Common myeloid progenitor, CD34-positive (primary cell): ENCODE measurements at places on chromosomes 13 and 19.

DNA sequence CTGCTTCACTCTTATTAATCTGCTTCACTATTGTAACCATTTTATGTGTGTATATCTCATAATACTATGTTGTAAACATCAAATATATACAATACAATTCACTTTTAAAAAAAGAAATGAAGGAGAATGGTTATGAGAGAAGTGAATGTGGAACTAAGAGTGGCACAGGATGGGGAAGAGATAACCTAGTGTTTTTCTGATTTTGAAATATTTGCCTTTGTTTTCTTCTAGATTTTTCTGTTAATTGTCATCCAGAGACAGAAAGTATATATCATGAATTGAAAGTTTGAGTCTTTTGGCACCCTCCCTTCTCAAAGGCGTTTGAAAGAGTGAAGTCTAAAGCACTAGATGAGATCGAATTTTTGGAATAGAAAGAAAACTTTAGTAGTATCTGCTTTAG is 2.8 kb downstream of the DNAJC3 start:
- no peak for DNase-seq

DNA sequence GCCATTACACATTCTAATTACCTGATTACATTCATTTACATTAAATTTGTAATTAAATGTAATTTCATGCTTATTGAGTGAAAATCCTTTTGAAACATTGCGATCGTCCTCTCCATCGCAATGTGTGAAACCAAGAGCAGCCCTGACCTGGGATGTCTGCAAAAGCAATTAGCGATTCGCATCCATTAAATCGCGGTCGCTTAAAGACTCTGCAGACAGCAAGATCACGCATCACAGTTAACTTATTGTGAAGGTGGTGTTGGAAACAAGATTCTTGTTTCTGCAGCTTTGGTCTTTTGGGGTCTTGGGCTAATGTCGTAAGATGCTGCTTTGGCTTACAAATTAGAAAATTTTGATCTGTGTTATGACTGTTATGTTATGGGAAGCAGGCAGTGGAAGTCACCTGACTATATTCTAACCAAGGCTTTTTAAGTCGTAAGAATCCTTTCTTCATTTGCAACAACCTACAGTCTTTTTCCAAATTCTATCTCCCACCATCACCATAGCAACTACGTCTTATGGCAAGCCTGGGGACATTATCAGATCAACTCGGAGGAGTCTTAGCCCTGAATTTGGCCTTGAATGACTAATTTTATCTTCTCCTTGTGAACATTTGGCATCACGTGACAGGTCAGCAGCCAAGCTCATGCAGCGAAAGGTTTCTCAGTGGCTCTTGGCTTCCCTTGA is 142.8 kb upstream of the SOX1 start:
- DNase-seq = no peak

DNA sequence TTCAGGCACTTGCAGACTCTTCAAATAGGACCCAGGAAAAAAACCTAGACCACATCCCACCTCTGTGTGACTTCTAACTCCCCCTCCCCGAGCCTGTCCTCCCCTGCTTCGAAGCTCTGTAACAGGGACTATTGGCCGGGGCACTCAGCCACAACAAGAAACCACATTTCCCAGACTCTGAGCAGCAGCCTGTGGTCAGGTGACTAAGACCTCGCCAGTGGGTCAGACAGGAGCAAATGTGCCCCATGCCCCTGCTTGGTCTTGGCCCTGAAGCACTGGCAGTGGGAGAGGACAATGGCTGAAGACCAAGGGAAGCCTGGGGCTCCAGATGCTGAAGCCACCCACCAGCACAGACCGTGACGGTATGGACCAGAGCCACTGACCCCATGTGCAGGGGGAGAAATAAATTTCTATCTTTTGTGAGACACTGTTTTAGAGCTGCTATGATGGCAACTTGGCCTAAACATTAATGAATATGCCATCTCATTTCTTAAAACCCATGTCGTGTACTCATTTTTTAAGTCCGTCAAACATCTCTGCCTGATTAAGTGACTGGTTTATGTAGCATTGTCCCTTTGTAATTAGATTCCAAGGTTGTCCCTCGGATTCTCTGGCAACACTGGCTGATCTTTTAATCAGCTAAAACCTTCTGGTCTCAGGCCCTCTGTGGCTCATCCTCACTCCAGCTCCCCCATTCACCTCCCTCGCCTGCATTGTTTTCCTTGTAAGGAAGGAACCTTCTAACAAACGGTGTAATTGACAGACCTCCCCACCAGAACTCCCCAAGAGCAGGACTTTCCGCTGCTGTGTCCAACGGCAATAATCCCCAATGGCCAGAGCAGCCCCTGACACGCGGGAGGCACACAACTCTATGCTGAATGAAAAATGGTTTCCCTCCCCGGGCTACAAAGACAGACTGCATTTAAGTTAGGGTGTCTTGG is 98.4 kb downstream of the STK24 start:
- peak; percentile 61 for DNase-seq

DNA sequence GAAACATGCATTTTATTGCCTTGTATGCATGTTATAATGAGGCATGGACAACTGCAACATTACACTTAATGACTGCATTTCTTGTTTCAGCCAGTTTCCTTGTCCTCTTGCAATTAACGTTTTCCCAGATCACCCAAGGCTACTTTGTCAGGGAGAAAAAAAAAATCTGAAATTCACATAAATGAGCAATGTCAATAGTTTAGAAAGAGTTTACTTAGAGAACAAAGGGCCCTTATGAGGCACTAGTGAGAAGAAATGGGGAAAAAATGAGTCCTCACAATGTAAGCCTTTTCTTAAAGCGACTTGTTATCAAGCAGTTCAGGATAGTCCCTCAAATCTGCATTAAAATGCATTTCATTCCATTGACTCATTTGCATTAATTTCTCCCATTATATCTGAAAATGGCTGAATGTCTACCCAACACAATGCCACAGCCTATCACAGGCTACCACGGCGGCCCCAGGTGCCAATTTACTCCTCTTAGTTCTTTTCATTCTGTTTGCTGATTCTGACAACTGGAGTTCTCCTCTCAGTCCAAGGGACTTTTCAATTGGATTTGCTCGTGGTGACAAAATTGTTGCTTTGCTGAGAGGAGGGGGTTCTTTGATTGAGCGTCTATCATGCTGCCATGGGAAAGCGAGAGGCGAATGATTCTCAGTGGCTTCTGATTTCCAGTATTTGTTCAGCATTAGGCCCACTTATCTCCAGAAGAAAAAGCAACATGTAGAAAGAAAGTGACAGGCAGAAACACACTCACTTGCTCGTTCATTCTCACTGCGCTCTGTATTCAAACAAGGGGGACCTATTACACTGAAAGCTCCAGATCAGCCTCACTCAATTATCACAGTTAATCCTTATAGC is 107.1 kb downstream of the DACH1 start:
- no peak for DNase-seq

DNA sequence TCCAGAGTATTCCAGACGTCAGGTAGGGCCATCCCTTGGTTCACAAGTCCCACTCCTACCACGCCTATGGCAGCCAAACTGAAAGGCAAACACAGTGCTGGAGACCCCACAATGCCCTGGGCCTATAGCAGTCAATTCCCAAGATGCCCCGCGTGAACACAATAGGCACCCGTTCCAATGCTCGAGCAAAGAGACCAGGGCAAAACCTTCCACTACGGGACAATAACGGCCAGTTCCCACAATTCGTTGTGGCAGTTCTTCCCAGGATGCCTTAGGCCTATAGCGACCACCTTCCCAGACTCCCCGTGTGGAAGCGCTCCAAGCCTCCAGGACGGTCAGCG is 538 bp downstream of the ZNF428 start:
- DNase-seq = peak; percentile 60

- DNase-seq = no peak
Observed at GRCh38 chr13:72662548-72662947, 64.9 kb downstream of the MZT1 start.

- DNase-seq = no peak
Observed at GRCh38 chr13:48667136-48667535, 13.4 kb downstream of the CYSLTR2 start.

GRCh38 chr19:12778905-12779161 is 3.5 kb upstream of the HOOK2 start:
- DNase-seq = no peak

DNA sequence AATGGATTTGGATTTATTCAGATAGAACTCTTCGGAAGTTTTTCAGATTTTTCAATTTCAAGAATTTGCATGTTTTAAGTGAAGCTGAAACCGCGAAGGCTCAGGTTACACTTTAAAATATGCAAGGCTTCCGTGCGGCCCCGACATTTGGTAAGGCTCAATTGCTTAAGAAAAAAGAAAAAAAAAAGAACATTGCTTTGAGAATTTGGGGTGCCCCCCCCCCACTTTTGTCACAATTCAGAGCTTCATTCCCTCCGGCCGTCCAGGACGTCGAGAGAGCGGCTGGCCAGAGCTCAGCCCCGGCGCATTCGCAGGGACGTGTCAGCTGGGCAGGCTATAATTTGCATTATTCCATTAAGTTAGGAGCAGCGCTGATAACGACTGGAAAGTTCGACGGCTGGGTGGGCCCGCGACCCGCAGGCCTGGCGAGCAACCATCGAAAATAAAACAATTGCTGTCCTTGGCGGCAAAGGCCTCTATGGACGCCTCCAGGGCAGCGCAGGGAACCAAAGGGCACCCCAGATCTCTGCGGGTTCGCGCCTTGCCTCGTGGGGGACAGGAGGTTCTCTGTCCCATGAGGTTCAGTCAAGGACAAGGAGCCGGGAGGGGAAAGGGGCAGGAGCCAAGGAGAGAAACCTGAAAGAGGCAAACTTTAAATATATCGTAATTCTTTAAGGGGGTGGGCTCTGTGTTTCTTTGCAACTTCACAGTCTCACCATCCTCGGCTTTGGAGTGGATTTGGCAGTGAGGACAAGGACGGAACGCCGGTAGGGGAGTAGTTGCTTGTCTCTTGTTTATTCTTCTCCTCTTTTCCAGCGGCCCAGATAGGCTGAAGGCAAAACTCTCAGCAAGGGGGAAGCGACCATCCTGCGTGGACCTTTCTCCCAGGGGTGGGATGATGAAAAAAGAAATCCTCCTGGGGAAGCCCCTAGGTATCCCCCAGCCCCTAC is 7.0 kb downstream of the SOX21 start:
- DNase-seq = no peak

DNA sequence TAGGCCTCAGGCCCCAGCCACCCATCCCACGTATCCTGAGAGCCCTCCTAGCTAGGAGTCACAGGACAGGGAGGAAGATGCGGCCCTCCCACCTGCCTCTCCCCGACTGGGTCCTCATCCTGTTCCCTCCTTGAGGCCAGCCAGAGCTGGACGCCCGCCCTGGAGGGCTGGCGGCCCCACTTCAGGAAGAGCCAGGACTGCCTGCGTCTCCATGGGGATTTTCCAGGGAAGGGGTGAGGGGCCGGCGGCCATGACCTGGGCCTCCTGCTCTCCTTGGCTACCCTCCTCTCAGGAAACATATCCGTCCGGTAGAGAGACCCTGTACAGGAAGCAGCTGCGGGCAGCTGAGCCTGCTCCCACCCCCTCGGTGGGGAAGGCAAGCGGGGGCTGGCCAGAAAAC is 11.3 kb upstream of the PRKD2 start:
- no peak for DNase-seq

- no peak for DNase-seq
Observed at GRCh38 chr13:96952595-96952994, 41.7 kb downstream of the OXGR1 start.

DNA sequence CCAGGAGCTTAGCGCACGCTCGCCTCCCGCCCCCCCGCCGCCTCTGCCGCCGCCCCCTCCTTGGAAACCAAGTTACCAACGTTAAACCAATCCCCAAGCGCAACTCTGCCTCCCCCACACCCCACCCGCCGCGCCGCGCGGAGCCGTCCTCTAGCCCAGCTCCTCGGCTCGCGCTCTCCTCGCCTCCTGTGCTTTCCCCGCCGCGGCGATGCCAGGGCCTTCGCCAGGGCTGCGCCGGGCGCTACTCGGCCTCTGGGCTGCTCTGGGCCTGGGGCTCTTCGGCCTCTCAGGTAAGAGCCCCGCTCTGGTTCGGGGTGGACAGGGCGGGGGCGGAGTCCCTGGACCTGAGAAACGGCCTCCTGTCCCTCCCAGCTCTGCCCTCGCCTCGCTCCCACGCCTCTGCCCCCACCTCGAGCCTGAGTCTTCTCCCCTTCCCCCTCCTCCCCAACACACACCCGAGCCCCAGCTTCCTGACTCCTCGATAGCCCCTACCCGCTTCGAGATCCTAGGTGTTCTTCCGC is at the start of gene ICAM5:
TSS of gene ICAM5 (plus strand) at position 117 of the 521 bp plus-strand sequence. CDS start at position 209, 92 bp downstream.
- peak; percentile 65 for DNase-seq

- no peak for DNase-seq
Observed at GRCh38 chr13:96391606-96392005, 301.7 kb downstream of the HS6ST3 start.

GRCh38 chr19:17787274-17787913 is 7.5 kb upstream of the B3GNT3 start:
- DNase-seq = no peak

DNA sequence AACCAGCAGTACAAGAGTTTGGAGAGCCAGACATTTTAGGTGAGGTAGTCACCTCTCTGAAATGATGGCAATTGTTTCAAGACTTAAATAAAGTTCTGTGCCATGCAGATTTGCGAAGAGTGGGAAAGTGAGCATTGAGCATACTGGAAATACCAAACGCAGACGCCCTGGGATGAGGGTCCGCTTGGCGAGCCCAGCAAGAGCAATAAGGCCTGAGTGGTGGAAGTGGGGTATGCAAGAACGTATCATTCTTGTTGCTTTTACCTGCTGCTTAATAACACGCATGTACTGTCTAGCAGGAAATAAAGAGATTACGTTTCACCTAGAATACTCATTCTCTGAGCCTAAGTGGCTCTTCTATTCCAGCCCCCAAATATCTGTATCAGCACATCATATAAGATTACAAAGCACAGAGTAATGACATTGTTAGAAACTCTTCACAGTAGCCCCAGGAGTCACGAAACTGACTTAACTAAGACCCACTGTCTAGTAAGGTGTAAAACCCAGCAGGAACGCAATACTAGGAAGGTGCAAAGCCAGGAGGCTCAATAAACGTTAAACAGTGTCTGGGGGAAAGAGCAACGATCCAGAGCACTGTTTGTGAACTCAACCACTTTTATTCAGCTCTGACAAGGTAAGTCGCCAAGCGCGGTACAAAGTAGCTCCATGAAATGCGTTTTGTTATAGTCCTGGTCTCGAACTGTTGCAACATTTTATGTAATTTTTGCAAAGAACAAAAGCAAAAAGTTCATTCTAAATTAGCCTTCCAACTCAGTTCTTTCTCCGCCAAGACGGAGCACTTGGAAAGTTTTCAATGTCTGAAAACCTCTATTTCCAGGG is 1.2 kb downstream of the RCBTB2 start:
- DNase-seq = no peak

DNA sequence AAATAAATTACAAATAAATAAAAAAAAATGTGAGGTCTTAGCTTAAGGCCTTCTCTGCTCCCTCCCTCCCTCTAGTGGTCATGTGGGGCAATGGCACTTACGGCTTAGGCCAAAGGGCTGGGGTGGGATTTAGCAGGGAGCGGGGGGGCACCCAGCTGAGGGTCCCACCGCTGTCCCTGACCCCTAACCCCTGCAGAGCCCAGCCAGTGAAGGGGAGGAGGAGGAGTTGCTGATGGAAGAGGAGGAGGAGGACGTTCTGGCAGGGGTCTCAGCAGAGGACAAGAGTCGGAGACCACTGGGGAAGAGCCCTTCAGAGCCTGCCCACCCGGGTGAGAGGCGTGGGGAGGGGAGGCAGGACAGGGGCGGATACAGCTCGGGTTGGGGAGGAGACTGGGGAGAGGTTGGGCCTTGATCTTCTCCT is 9.3 kb downstream of the MPND start:
- DNase-seq = peak; percentile 89
